HAP-1 (cell line): ENCODE measurements at places on chromosomes 1 and 21.

- DNase-seq: no peak
These were observed 656.3 kb downstream of the PTPRC start for GRCh38 chr1:199295107-199295506.

GRCh38 chr21:38843806-38844503 is 38.2 kb downstream of the ETS2 start:
- no peak for DNase-seq

DNA sequence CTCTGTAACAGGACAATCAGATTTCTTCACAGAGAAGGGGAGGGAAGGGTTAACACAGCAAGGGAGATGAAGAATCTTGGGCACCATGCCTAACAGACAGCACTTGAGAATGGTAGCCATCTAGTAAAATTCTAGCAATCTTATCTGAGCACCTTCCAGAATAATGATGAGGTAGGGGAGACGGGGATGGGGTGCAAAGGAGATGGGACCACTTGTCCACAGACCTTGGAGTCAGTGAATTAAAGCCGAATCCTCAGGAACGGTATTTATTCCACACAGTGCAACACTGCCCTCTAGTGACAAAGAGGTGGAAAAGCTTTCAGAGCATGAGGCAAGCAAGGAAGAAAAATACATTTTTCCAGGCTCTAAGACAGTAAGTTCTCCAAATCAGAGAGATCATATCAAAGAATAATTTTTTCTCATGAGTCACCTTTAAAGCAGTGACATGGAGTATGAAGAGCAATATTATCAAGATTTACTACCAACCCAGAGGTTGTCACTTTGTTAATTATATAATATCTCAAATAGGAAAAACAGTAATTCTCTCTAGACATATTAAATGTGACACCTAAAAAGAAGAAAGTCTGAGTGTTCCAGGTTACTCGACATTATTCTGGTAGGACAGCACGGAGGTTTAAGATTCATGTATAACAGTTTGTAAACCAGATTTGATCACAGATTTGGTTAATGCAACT is 43.3 kb upstream of the LPAR3 start:
- peak; percentile 41 for DNase-seq

GRCh38 chr1:39269791-39270342 is 65.4 kb downstream of the MACF1 start:
- no peak for DNase-seq

- DNase-seq: no peak
These were observed 9.1 kb downstream of the ITGB2 start for GRCh38 chr21:44911384-44912157.

DNA sequence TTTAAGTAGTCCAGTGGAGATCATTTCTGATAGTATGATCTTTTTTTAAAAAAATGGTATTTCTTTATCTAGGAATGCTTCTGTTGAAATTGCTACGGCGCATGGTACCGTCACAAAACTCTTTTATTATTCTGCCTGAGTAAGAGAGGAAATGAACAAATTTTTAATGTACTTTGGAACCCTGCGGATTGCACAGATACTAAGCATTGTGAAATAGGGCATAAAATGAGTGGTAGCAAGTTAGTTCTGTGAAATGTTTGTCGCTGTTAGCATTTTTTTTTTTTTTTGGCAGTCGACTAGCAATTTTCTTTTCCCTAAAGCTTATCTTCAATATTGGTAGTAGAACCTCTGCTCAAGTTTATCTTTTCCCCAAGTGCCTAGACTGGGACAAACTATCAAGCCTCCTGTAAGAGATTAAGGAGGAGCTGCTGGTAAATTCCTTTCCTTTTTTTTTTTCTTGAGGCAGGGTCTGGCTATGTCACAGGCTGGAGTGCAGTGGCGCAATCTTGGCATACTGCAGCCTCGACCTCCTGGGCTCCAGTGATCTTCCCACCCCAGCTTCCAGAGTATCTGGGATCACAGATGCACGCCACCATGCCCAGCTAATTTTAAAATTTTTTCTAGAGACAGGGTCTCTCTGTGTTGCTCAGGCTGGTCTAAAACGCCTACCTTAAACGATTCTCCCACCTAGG is 2.2 kb downstream of the ITSN1 start:
- DNase-seq: no peak

- DNase-seq: no peak
These were observed 16.5 kb downstream of the CACNA1E start for GRCh38 chr1:181499825-181500224.

GRCh38 chr1:109239409-109240068 is 9.8 kb upstream of the CELSR2 start:
- peak; percentile 52 for DNase-seq

DNA sequence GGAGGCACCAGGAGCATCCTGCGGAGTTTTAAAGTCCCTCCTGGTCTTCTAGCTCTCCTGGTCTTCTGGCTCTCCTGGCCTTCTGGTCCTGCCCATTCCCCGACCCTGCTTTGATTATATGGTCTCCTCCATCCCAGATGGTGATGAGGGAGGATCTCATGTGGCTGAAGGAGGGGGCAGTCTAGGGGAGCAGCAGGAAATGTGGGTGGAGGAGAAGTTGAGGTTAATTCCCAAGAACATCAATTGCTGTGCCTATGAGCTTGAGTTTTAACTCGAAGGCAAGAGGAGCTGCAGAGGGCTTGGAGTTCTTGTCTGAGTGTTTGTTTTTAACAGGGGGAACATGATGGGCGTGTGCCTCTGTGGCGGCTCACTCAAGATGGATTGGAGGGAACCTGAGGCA is 408.8 kb downstream of the MATN1 start:
- no peak for DNase-seq

GRCh38 chr1:52569449-52570210 is 16.7 kb upstream of the TUT4 start:
- DNase-seq: peak; percentile 84

- DNase-seq: no peak
These were observed 2.5 kb upstream of the ELAVL4 start for GRCh38 chr1:50106095-50106761.

DNA sequence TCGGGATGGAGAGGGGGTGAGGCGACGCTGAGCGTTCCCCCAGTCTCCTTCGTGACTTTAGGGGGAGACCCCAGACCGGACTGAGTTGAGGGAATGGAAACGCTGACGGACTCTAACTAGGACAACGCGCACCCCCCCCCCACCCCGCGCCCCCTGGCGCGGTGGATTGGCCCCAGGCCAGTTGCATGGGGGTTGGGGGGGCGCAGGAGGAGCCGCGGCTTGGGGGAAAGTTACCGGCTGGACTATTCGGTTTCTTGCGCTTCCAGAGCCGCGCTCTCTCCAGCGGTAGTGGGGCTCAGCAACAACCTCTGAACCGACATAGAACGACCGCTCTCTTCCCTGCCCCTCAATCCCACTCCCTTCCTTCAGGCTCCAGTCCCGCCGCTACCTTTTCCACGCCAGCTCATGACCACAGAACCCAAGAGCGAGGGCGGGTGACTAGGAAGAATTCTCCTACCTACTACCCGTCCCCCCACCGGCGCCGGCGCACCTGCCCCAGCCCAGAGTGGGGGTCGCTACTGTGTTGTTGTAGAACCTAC is 694 bp downstream of the ZBTB7B start:
- DNase-seq: no peak

- no peak for DNase-seq
These were observed 37.5 kb upstream of the RD3 start for GRCh38 chr1:211529453-211529852.

- no peak for DNase-seq
These were observed 81.4 kb downstream of the NENF start for GRCh38 chr1:212514056-212514614.

GRCh38 chr1:182215764-182216163 is 154.3 kb upstream of the ZNF648 start:
- no peak for DNase-seq

- DNase-seq: no peak
These were observed 42.8 kb upstream of the ARTN start for GRCh38 chr1:43890815-43891214.

GRCh38 chr1:77406661-77407060 is 124.8 kb downstream of the AK5 start:
- DNase-seq: no peak

DNA sequence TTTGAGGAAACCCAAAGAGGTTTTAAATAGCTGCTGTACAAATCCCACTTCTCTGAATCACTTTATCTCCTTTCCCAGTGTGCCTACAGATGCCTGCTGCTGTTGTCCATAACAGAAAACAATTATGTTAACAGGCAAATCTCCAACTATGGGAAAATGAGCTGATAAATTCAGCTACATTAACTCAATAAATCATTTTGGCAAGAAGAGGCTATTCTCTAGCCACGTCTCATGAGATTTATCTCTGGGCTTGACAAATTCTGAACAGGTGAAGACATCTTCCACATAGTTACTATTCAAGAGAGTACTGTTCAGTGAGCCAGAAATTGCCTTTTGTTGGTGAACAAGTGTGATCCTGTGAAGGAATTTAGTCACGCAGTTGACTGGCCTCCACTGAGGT is 327.1 kb upstream of the FMN2 start:
- no peak for DNase-seq

GRCh38 chr21:36841866-36842265 is 124.6 kb downstream of the HLCS start:
- DNase-seq: no peak

- DNase-seq: no peak
These were observed 6.7 kb upstream of the TEX35 start for GRCh38 chr1:178506177-178506576.

DNA sequence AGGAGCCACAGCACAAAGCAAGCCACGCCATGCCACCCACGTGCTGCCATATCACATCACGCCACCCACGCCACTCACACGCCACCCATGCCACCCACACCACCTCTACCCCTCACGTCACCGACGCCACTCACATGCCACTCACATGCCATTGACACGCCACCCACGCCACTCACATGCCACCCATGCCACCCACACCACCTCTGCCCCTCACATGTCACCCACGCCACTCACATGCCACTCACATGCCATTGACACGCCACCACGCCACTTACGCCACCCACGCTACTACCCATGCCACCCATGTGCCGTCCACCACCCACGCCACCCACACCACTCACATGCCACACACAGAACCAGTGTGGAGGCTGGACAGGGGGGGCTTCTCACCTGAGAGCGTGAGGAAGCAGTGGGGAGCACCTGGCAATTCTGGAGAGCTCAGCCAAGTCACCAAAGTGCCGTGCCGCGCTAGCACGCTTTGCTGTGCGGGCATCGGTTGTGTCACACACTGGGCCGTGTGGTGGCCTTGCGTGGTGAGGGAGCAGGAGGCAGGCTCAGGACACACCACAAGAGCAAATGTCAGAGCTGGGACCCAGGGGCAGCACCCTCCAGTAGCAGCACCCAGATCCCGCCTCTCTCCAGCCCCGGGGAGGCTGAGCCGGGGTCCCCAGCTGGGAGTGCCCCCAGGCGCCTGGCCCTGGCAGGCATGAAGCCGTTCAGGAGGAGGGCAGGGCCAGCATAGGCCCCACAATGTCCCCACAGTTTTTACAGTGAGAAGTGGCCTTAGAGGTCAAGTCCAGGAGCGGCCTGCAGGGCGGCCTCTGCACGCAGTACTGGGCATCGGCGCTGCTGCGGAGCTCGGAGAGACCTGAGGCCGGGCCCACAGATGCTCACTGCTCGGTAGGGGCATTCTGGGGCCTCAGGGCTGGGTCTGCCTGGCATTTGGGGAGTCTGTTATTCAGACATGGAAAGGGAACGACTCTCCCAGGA is 70.0 kb downstream of the AGPAT3 start:
- no peak for DNase-seq

DNA sequence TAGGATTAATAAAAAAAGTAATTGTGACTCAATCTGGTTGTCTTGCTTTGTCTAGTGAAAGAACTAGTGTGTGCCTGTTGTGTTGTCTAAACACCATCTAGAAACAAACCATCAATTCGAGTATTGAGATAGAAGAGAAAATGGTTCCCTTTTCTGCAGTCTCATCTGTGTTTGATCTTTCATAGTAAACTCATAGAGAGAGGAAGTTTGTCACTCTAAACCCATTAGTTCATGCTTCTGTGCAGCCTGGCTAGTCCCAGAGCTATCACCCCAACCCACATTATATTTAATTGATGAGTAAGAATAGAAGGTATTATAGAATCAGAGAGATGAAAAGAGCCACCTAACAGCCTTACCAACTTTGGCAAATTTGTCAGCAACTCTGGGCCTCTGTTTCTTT is 99.5 kb downstream of the TGFB2 start:
- no peak for DNase-seq

- DNase-seq: peak; percentile 77
These were observed 58.6 kb downstream of the IL23R start for GRCh38 chr1:67224856-67225255.

DNA sequence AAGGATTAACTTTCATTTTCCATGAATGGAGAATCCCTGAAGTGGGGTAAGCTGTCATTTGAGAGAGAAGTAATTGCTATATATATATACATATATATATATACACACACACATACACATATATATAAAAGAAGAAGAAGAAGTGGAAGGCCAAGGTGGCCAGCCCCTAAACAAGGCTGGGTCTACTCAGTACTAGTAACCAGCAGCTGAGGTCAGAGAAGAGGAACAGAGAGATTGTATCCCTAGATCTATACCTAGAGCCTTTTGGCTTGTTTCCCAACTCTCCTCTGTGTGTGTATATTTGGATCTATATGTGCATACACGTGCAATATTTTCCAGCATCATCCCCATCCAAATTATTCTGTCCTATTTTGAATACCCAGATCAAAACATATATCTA is 5.2 kb downstream of the TNFSF4 start:
- DNase-seq: no peak

DNA sequence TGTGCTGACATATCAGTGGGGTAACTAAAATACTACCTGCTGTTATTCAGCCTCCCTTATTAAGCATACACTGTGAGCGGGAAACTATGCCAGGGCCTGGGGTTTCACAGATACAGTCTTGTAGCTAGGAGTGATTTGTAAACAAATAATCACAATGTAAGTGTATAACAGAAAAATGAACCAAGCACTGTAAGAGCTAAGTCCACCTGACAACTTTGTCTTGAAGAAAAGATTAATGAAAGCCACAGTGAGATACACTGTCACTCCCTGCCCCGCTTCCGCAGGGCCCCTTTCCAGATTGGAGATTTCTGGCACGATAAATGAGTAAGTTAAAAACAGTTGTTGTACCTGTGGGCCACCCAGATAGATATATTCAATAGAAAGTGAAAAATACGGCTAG is 4.8 kb downstream of the RCAN3 start:
- DNase-seq: no peak

DNA sequence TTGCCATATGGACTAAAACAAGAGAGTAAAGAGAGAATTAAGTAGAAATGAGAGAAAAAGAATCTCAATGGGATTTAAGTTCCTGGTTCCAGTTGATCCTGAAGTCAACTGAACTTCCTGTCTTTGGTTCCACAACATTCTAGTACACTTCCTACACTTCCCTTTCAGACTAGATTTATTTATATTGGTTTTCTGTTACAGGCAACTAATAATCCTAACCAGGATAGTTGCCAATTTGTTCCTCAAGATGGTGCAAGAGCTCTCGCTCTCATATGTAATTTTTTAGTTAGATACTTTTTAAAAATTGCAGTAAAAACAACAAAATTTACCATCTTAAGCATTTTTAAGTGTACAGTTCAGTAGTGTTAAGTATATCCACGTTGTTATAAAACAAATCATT is 28.8 kb upstream of the TRIM45 start:
- no peak for DNase-seq

DNA sequence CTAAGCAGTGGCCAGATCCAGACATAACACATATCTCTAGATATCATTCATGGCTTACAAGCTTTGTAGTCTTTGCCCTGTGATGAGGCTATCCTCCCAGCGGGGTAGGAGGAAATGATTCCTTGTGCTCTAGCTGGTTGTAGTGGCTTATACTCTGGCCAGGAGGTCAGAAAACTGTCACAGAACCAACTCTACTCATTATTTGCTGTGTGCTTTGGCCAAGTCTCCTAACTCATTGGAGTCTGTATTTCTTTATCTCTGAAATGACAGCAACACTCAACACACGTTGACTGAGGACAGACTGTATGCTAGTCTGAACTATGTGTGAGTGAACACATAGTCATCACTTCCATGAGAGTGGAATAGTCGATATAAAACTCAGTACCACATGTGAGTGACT is 116.7 kb upstream of the F3 start:
- no peak for DNase-seq
